Mesangial cell (primary cell): ENCODE measurements at places on chromosomes 6 and 20. TPM values are rescaled to one million over a fixed set of nuclear protein-coding genes. Genes with fewer than 3 reads are reported as not detected.

DEFB126 gene
- total RNA-seq = not detected in 2 replicates

SLC25A27 gene
- total RNA-seq = 1.3 and 2.5 TPM in 2 replicates

L3MBTL1 gene
- 3.3 and 10.3 TPM in 2 replicates for total RNA-seq

NFATC2 gene
- total RNA-seq = 2.3 and 3.5 TPM in 2 replicates

WDR27 gene
- 9.8 and 15.3 TPM in 2 replicates for total RNA-seq

PROCR gene
- 92.4 and 93.2 TPM in 2 replicates for total RNA-seq

PTGIS gene
- 0.98 and 8.9 TPM in 2 replicates for total RNA-seq

OR2H1 gene
- total RNA-seq = not detected in 2 replicates

CRISP2 gene
- under 0.01 and 0.16 TPM in 2 replicates for total RNA-seq

SMOC2 gene
- total RNA-seq = 0.13 TPM in 1 of 2 replicates, not detected in the other

BPIFB1 gene
- not detected in 2 replicates for total RNA-seq

NKAIN4 gene
- total RNA-seq = 20.0 and 213 TPM in 2 replicates

SLA2 gene
- total RNA-seq = not detected in 2 replicates

GRIK2 gene
- total RNA-seq = 1.0 and 1.1 TPM in 2 replicates

ZBTB12 gene
- 2.4 and 6.2 TPM in 2 replicates for total RNA-seq

SLC22A16 gene
- total RNA-seq = 2.3 TPM in 1 of 2 replicates, not detected in the other
